ENCODE measurements at places on chromosomes 5 and 9. TPM values are rescaled to one million over a fixed set of nuclear protein-coding genes. Genes with fewer than 3 reads are reported as not detected.

DNA sequence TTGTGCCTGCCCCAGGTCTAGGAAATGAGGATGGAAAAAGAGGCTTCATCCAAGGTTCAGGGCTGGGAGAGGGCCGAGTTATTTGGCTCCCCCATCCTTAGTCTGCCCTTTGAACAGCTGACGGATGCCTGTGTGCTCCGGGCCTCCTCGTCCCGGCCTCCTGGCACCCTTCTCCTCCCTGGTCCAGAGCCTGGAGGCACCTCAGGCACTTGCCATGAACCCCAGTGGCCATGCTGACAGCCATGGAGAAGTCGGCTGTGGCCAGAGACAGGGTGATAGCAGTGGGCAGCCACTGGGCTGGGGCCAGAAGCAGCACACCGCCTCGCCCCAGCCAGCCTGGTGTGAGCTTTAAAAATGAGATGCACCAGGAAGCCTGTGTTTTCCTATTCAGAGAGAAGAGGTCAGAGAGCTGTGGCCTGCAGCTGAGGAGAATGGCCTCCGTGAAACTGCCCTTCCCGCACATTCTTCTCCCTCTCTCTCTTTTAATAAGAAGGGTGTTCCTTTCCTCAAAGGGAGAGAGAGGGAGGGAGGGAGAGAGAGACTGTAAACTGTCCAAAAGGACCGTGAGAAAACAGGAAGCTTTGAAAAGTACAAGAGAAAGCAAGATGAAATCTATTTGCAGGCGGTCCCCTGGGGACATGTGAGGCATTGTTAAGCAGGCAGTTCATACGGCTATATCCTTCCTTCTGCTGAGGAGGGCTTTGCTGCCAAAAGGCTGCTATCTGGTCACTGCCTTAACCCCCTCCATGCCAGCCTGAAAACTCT lies 55.3 kb downstream of the ZNF366 start:
- no peak for DNase-seq

DNA sequence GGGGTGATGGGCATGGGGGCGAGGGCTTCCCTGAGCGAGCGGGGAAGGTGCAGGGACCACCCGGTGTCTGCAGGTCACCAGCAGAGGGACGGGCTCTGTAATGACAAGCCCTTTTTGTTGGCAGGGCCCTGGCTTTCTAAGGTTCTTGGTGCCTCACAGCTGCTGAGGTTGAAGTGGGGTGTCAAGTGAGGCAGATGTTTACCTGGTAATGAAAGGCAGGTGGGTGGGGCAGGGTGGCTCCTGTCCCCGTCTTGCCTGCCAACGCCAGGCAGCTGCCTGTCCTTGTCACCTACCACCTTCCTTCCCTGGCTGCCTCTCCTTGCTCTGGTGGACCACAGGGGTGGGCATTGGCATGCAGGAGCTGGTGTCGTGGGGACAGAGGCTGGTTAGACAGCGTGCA lies 41.0 kb upstream of the SEMA4D start:
- DNase-seq, result no peak

- DNase-seq, result no peak
These were observed 1.6 kb upstream of the TUT7 start for GRCh38 chr9:86355814-86356213.

SLC25A2 gene
- total RNA-seq, result not detected

DNA sequence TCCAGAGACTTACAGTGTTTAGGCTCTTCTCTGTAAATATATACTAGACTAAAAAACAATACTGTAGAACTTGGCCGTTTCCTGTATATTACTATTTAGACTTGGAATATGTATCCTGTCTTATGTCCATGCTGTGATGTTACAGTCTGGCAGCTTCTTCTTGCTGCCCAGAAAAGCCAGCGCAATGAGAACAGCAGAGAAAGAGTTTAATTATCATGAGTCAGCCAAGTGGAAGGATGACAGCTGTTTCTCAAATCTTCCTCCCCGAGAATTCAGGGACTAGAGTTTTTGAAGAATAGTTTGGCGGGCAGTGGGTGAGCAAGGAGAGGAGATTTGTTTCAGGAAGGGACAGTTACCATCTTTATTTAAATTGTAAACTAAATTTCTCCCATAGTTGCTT lies 37.5 kb downstream of the NAA35 start:
- no peak for DNase-seq

DNA sequence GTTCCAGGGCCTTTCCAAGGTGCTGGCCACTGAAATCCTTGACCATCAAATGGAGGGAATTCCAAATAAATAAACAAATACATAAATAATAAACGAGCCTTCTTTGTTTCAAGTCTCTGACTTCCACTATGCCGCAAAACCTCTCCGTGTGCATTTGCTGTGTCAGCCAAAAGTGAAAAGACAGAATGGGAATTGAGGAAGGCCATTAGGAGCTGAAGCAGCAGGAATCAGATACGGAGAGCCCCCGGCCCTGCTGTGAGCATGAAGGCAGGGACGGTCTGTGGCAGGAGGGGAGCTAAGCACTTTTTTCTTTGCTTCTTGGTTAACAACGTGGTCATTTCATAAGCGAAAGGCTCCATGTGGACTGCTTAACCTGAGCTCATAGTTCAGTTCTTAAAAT lies 26.1 kb downstream of the PLPPR1 start:
- no peak for DNase-seq

DNA sequence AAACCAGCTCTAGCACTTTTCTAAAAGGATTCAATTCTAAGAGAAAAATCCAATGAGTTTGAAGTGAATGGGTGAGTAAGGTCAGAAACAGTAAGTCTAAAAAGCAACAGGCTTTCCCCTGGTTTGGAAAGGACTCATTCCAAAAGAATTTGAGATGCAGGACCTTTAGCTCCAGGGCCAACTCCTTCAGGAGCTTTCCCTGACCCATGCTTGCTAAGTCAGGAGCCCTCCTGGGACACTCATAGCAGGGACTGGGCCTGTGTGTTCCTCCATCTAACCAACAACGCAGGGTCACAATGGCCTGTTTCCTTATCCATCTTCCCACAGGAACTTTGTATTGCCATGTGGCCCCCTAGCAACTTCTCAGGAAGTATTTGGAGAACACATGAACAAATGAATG lies 198.8 kb downstream of the FRMD3 start:
- DNase-seq, result no peak

- DNase-seq, result no peak
These were observed 235.9 kb downstream of the FER start for GRCh38 chr5:108983461-108984092.

DNA sequence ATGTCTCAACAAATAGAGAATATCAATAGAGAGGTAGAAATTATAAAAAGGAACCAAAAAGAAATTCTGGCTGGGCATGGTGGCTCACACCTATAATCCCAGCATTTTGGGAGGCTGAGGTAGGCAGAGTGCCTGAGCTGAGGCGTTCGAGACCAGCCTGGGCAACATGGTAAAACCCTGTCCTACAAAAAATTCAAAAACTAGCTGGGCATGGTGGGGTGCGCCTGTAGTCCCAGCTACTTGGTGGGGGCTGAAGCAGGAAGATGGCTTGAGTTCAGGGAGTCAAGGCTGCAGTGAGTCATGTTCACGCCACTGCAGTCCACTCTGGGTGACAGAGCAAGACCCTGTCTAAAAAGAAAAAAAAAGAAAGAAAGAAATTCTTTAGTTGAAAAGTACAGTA lies 24.9 kb downstream of the IPPK start:
- DNase-seq, result no peak

SPINK13 gene
- not detected for total RNA-seq

BHMT gene
- not detected for total RNA-seq

EDIL3 gene
- 2.4 TPM for total RNA-seq

DNA sequence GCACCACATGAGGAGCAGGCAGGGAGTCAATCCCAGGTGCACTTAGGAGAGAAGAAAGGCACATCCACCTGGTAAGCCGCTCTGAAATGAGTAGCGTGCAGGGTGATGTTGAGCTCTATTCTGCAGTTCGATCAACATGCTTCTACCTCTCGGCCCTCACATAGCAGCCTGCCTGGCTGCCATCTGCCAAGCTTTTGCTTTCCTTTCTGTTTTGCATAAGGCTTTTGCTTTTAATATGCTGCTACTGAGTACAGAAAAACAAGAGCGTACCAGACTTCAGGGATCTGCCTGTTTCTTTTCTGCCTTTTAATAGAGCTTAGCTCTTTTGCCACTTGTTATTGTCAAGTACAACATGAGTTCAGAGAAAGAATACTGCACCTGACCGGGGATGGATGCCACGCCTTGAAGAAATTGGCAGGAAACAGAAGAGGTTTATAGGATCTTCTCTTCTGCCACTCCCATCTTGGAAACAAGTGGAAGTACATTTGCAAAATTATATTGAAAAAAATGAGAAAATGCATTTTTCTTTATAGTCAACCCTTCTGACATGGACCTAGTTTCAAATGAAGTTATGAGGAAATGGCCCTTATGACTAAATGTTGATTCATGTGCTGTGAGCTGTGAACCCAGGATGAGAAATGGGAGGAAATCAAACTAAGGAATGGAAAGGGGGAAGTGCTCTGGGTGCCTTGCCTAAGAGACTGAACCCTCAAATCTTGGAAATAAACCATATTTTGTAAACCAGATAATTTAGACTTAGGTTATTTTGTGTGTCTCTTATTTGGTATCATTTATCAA lies 4.0 kb upstream of the FCHO2 start:
- peak; percentile 82 for DNase-seq

- DNase-seq, result peak; percentile 50
These were observed 94.5 kb downstream of the PDE4D start for GRCh38 chr5:59798862-59799667.

NUTM2G gene
- total RNA-seq, result not detected

F12 gene
- 8.5 TPM for total RNA-seq

- no peak for DNase-seq
These were observed 392.7 kb downstream of the AGTPBP1 start for GRCh38 chr9:85349046-85349445.

SPACA9 gene
- total RNA-seq, result 5.5 TPM

DNA sequence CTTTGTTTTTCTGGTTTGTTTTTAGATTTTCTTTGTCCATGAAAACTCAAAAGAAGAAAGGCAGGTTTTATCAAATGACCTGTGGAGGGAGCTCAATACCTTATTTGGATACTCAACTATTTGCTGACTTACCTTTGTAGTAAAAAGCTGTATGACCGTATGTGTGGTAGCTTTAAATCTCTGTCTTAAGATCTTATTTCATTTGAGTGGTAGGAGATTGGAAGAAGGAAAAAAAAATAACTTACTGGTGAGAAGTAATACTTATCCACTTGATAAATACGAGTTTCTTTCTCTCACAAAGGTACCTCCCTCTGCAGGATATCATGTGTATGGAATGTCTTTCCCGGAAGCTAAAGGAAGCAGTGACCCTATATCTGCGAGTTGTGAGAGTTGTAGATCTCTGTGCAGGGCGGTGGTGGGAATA lies 15.0 kb downstream of the FBXO38 start:
- no peak for DNase-seq

C1QTNF2 gene
- 0.33 TPM for total RNA-seq

PRR7 gene
- total RNA-seq, result 34.3 TPM

- DNase-seq, result no peak
These were observed 136.6 kb upstream of the DMAC1 start for GRCh38 chr9:7936163-7936562.

DRD1 gene
- total RNA-seq, result not detected

APBA1 gene
- total RNA-seq, result 1.3 TPM

CATSPER3 gene
- total RNA-seq, result 0.13 TPM
